ENCODE measurements at places on chromosomes 12 and 14.

GRCh38 chr14:71206766-71207371 is 299.6 kb downstream of the PCNX1 start:
- peak; percentile 82 for DNase-seq

- no peak for DNase-seq
These were observed 798 bp downstream of the PDZRN4 start for GRCh38 chr12:41188841-41189394.

DNA sequence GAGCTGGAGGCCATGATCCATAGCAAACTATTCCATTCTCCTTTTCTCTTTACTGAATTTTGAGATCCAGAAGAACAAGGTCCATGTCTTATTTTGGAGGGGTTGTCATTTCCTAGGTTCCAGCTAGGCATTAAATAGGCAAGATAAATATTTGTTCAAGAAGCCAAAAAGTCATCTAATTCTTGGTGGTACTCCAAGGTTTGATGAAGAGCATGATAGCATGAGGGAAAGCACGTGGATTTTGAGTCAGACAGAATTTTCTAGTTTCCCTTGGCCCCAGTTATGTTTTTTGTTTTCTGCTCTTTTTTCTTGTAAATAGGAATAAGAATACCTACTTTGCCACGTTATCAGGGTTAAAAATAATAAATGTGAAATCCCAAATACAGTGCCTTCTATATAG is 25.5 kb upstream of the FRMD6 start:
- DNase-seq = no peak

GRCh38 chr12:58873496-58873895 is 46.8 kb downstream of the LRIG3 start:
- DNase-seq = no peak

DNA sequence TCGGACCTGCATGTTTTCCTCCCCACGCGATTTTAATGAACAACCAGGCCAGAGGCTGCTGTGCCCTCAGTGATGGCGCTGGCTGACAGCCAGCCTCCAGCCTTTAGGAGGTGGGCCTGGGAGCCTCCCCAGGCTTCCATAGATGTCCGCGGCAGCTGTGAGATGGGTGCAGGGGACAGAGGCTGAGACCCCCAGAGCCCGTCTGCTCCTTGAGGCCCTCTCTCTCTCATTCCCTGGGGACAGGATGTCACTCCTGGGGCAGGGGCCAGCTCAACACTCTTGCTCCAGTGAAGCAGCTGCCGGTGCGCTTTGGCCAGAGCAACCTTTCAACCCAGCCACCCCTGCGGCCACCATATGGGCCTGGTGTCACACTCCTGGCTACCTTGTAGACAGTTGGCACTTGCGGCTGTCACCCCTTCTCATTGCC is 24.8 kb downstream of the MVK start:
- DNase-seq = no peak

DNA sequence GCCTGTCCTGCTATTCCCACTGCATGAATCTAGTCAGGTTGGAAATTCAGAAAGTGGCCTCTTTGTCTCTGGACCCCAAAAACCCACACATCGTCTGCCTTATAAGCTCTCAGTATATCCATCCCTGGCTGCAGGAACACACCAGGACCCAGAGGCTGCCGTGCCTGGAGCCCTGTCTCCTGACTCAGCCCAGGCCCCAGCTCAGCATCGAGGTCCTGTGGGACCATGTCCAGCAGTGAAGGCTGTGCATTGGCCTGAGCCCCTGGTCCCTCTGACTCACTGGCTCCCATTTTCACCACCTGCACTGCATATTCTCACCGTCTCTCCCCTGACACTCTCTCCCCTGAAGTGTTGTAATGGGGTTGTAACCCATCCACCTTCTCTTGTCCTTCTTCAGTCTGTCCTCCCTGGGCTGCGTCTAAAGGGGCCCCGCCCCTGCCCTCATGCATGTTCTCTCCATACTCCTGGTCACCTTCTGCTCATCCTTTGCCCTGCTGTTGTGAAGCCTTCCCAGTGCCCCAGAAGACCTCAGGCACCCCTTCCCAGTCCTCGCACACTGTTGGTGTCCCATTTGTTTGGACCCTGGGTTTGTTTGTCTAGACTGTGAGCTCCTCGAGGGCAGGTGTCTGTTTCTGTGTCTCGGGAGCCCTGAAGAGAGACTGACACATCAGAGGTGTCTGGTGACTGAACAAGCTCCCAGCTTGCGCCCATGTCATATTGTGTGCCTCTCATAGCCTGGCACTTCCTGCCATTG is 43.8 kb downstream of the EVL start:
- peak; percentile 9 for DNase-seq

- DNase-seq = no peak
These were observed 95.9 kb downstream of the SETD3 start for GRCh38 chr14:99384450-99385417.

- DNase-seq = no peak
These were observed 22.2 kb downstream of the GRIN2B start for GRCh38 chr12:13959131-13959723.

- DNase-seq = no peak
These were observed 14.8 kb downstream of the SGPP1 start for GRCh38 chr14:63713058-63713457.

Measured in adipocyte (in vitro differentiated cells).